SIG-M5 (cell line): ENCODE measurements at places on chromosomes 3 and 15.

DNA sequence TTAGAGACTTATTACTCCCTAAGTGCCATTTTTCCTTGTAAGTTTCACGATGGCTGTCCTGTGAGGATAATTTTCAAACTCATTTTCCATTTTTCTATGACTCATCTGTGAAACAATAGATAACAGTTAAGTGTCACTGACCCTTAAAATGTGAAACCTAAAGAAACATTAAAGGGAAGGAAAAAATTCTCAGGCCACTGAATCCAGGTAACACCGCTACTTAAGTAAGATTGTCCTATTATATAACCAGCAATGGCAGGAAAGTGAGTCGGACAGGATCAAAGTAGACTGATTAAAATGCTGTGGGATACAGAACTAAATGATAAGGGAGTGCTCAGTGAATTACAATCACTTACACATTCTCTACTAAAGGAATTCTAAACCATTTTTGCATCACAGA, 12.4 kb downstream of the PLD1 start:
- no peak for DNase-seq

DNA sequence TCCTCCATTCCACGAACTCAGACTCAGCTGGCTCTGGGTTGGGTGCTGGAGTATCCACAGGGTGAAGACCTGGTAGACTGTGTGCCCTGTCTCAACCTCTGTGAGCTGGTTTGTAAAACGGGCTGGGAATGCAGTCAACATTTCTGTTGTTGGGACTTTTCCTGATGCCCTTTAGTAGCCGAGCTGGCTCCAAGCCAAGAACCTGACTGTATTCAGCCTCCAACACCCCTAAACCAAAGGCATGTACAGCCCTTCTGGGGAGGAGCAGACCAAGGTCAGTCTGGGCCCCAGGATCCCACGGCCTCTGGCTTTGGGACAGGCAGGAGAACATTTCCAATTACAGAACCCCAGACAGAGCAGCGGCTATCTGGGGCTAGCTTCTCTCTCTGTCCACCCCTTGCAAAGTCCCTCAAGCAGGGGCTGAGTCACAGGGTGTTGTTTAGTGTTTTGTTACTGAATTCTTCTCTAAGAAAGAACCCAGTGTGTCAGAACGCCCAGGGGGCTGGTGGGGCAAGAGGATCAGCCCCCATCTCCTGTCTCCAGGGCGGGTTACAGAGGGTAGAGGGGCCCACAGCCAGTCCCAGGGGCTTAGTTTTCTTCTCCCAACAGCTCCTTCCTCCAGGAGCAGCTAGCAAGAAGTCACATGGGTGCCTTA, 56.8 kb upstream of the SLC6A6 start:
- no peak for DNase-seq

DNA sequence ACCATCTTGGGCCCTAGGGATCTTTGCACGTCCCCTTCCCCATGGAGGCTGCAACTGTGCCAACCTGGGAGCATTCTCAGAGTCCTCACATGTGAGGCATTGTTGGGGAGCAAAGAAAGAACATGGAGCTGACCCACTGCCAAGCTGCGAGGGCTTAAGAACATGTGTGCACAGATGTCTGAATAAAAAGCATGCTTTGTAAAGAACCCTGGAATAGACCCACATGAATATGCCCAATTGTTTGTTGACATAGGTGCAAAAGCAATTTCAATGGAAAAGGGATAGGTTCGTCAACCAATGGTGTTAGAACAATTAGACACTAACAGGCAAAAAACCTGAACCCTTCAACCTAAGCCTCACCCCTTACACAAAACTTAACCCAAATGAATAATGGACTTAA, 9.3 kb downstream of the PGPEP1L start:
- no peak for DNase-seq

- DNase-seq: no peak
Observed at GRCh38 chr15:52255935-52256334, 39.7 kb downstream of the MYO5C start.

- DNase-seq: no peak
Observed at GRCh38 chr15:40427188-40427587, 13.6 kb upstream of the BAHD1 start.

- no peak for DNase-seq
Observed at GRCh38 chr15:48459571-48460442, 128.6 kb downstream of the DUT start.

DNA sequence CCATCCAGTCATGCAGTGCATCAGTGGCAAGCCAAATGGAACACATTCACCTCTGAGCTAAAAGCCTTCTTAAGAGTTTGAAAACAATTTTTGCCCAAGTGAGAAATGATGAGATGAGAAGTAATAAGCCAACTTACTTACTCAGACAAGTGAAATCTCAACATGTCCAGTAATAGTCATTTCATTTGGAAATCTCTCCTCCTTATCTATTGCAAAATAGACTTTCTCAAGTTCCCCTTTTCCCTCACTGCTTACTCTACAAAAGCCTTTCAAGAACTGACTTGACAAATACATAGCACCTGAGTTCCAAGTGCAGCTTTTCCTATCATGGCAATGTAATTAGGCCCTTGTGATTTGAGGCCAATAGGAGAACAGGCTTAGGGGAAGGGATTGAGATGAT, 282.3 kb downstream of the SLC9A9 start:
- no peak for DNase-seq

DNA sequence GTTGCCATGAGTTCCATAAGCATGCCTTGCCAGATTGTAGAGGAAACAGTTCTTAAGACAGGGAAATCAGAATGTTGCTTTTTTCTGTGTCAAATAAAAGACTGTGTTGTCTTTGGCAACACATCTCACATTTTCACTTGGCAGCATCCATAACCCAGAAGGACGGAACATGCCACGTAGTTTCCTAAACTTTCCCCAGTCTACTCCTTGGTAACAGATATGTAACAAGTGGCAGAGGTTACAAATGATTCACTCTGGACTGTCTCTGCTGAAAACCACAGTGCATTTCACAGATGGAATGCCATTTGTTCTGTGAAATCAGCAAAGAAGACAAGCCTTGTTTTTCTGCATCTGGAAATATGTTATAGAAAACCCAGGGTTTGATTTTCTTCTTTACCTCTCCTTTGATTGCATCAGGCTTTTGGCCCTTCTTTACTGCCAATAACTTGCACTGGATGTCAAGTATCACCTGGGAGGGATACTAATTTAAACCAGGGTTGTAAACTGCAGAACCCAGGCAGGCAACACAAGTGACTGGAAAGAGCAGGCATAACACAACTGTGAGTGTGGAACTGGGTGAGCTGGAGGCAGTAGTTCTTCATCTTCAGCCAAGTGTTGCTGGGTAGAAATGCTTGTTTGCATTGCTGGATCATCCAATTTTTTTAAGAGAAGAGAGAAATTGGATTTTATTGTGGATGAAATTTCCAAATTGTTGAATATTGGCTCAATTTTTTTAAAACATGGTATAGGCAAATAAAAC, 124.4 kb upstream of the FOXB1 start:
- DNase-seq: no peak

- DNase-seq: no peak
Observed at GRCh38 chr3:11791339-11792200, 55.1 kb downstream of the TAMM41 start.

- no peak for DNase-seq
Observed at GRCh38 chr15:48650931-48651330, 5.4 kb upstream of the FBN1 start.

DNA sequence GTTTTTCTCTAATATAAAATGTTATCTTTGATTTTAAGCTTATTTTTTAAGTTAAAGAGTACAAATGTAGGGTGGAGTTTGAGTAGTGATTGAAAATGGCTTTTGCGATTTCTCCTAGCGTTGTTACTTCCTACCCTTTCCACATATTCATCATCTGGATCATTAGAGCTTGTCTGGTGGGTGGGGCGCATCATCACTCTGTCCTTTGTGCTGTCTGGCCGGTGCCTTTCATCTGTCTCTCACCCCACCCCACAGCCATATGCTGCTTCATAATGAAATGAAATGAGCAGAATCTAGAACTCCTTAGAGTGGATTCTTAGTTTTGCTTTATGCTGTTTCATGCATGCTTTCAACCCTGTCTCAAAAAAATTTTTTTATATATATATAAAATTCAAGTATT, 44.3 kb downstream of the ATP1B3 start:
- no peak for DNase-seq

DNA sequence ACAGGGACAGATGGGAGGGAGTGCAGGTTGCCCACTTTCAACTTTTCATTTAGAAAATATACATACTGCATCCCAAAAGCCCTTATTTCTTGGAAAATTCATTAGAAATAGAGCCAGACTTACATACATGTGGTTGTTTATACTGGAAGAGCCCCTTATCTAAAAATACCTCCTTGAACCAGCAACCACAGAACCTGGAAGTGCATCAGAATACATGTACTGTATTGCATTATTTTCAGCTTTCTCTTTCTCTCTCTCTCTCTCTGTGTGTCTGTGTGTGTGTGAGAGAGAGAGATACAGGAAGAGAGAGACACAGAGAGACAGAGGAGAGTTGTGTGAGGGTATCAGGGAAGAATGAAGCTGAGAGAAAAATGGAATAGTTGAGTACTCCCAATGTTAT, 29.5 kb upstream of the LSAMP start:
- no peak for DNase-seq

DNA sequence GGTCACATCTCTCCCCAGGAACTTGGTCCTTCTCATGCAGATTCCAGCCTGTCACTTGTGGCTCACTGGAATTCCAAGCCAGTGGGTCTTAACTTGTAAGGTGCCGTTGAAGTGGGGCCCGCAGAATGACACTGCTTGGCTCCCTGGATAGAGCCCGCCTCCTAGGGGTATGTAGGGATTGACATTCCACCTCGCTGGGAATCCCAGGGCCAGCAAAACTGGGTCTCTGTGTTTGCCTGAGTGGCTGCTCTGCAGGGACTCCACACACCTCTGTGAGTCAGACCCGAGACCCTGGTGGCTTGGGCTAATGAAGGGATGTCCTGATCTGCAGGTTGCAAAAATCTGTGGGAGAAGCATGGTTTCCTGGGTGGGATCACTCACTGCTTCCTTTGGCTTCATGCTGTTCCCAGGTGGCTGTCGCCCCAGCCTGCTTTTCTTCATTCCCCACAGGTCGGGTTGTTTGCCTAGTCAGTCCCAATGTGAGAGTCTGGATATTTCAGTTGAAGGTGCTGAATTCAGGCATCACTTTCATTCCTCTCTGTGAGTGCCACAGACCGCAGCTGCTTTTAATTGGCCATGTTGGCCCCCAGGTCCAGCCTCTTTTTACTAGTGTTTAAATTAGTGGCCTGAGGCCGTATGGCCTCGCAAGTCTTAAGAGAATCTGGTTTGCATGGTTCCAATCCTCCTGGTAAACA, 156.0 kb upstream of the TRIM42 start:
- DNase-seq: no peak

DNA sequence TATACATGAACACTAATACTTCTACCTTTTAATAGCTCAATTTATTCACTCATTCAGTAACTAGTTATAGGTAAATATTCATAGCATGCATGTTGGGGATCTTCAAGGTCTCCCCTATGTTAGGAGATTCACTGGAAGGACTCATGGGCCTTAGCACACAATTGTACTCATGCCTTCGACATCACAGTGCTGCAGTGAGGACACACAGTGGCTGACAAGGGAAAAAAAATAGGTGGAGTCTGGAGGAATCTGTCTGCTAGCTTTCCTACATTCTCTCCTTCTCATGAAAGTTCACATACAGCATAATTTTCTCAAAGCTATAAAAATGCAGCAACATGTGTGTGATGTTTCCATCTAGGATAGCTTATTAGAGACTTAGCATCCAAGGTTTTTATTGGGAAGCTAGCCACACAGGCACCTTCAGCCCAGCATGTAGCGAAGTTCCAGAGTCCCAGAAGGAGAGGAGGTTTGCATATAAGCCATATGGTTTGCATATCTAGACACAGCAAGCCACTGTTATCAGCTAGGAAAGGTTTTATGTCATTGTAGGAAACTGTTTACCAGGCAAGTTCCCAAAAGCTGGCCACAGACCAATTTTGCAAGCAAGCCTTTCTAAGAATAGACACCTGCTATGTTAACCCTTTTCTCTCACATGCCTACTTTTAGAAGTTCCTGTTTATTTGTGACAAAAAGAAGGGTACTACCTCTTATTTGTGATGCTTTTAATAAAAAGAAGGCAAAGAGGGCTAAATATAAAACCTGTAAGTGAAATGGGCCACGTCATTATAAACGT, 46.4 kb downstream of the MORC1 start:
- DNase-seq: no peak

GRCh38 chr3:143979813-143980212, 8.2 kb downstream of the DIPK2A start:
- no peak for DNase-seq

GRCh38 chr3:140931801-140932200, 9.8 kb upstream of the SLC25A36 start:
- no peak for DNase-seq

DNA sequence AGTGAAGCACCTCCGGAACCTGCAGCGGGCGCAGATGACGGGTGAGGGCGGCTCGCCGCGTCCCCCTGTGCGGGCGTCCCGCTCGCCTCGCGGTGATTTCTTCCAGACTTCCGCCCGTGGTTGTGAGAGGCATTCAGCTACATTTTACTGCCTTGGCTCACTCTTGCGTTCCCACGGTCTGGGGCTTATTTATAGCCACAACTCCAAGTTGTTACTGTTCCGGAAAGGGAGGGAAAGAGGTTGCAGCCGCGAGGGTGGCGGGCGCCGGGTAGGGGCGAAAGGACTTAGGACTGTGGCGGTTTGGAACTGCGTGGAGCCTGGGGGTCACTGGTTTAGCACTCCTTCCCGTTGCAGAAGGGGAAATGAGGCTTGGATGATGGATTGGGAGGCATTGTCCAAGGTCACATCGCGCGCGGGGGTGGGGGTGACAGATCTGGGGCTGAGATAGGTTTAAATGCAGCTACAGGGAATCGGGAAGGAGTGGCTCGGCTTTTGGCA, 1.1 kb downstream of the HES1 start:
- DNase-seq: no peak

DNA sequence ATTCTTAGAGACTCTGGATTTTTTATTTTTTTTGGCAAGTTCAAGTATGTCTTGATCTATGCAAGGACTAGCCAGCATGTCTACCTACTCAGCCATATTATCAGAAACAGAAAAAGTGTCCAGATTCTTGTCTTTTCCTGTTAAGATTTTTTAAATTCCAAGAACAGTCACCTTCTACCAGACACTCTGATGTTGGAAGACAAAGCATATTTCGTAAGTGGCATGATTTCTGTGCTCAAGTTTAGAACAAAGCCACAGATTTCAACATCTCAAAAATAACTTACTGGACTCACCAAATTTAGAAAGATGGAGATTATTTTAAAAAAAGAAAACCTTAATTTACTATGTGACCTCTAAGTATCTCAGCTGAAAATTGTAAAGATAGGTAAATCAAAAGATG, 61.9 kb downstream of the GOLGA6L7 start:
- no peak for DNase-seq
